ENCODE measurements at places on chromosomes 1 and 21. TPM values are rescaled to one million over a fixed set of nuclear protein-coding genes. Genes with fewer than 3 reads are reported as not detected.

DNA sequence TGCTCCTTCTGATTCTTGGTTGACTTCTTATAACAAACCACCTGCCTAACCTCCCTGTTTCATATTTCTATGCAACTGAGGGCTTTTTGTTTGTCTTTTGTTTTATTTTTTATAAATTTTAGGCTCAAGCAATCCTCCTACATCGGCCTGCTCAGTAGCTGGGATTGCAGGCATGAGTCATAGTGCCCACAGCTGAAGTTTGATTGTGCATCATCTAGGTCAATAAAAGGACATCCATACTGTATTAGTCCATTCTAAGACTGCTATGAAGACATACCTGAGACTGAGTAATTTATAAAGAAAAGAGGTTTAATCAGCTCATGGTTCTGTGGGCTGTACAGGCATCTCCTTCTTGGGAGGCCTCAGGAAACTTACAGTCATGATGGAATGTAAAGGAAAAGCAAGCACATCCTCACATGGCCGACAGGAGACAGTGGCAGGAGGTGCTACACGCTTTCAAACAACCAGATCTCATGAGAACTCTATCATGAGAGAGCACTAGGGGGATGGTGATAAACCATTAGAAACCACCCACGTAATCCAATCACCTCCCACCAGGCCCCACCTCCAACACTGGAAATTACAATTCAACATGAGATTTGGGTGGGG lies 285.0 kb downstream of the SIPA1L2 start:
- DNase-seq, result no peak

CFHR5 gene
- 0.05 TPM for polyA plus RNA-seq

GRCh38 chr1:180155182-180155682 lies 563 bp downstream of the QSOX1 start:
- no peak for DNase-seq

NPR1 gene
- 31.6 TPM for polyA plus RNA-seq

VASH2 gene
- polyA plus RNA-seq, result 1.9 TPM

MATN1 gene
- 0.24 TPM for polyA plus RNA-seq

GRCh38 chr1:76657623-76658022 lies 209.7 kb upstream of the ST6GALNAC5 start:
- no peak for DNase-seq

RHD gene
- not detected for polyA plus RNA-seq

DNA sequence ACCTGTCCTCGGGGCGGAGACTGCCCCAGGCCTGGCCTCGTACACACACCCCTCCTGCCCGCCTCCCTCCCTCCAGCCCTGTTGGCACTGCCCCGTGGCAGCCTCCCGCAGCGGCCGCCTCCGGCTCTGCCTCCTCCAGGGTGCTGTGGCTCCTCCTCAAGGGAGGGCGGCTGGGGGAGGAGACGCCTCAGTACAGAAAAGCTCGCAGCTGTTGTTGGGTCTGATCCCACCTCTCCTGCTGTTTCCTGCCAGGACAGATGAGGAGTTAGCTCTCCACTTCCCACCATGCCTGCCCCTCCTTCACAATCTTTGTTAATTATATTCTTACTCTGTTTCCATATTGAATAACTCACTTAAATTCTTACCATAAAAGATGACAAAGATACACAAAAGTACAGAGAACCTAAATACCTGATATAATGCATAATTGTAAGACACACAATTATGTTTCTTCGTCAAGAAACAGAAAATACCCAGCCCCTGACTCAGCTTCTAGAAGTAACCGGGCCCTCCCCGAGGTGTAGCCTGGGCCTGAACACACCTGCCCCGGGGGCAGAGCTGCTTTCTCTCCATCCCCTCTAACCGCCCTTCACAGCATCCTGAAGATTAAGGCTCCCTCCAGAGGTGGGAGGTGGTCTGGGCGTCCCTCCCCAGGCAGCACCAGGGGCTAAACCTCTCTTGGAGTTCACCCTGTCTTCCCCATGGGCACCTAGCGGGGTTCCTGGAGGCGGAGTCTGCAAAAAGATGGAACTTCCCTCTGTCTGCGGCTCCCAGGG lies 30.6 kb upstream of the COL6A1 start:
- no peak for DNase-seq

DNA sequence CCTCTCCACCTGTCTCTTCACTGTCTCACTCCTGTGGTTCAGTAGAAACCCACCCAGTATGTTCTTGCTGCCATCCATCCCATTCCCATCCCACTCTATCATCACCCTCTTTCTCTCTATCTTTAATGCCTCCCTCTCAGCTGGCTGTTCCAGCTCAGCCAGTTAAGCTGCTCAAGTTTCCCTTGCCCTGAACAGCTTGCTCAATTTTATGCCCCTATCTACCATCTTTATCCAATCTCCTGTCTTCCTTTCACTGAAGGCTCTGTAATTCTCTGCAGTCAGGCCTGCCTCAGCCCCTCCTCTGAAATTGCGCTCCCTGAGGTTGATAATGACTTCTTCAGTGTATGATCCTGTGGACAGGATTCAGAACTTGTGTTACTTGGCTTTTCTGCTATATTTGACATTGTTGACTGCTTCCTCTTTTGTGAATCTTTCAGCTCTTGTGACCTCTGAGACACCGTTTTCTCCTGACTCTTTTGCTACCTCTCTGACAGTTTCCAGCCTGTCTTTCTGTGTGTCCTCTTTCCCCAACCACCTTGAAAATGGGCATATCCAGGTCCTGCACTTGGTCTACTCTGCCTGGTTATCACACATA lies 13.9 kb upstream of the BCAR3 start:
- DNase-seq, result no peak

DNA sequence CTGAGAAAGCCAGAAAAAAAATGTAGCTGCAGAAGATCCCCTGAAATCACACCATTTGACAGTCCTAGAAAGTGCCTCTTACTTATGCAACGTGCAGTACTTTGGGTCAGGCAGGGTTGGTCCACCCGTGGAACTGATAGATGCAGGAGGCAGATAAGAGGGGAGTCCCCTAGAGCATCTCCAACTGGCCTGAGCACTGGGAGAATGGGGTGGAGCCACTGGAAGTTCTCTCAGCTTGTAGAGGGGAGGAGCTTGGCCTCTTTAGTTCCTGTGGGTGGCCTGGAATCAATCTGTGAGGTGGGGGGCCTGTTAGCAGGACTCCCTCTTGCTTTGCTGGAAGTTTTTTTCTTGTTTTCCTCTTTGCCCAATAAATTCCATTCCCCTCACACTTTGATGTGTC lies 335.7 kb upstream of the NCAM2 start:
- no peak for DNase-seq

DNA sequence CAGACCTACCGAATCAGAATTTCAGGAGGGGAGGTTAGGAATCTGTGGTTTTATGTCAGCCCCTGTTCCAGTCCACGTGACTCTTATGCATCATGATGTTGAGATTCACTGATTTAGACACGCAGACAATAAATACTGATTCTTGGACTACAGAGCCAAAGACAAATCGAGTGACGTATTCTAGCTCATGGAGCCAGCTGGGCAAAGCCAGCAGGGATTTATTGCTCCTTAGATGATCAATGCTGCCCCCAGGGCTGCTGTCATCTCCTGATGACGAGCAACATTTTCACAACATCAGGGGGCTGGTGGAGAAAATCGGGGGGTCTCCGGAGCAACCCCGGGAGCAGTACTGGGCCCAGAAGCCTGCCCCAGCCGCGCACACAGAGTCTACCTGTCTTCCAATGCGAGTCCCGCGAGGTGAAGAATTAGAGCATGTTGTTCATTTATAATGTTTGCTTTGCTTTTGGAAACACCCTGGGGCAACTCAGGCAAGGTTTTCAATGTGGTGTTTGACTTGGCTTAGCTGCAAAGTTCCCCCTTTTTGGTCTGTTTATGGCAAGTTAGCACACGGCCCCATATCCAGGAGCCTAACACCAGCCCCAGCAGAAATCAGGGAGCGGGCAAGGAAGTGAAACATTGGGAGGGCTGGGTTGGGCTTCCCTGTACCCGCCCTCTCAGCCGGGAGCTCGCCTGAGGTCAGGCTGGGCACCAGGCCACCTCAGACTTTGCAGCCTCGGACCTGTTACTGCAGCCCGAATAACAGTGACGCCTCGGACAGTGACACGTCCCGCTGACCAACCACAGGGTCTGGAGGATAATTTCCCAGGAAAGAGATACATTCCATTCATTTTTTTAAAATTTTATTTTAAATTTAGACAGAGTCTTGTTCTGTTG lies 19.9 kb upstream of the CLDN14 start:
- DNase-seq, result peak; percentile 15

DNA sequence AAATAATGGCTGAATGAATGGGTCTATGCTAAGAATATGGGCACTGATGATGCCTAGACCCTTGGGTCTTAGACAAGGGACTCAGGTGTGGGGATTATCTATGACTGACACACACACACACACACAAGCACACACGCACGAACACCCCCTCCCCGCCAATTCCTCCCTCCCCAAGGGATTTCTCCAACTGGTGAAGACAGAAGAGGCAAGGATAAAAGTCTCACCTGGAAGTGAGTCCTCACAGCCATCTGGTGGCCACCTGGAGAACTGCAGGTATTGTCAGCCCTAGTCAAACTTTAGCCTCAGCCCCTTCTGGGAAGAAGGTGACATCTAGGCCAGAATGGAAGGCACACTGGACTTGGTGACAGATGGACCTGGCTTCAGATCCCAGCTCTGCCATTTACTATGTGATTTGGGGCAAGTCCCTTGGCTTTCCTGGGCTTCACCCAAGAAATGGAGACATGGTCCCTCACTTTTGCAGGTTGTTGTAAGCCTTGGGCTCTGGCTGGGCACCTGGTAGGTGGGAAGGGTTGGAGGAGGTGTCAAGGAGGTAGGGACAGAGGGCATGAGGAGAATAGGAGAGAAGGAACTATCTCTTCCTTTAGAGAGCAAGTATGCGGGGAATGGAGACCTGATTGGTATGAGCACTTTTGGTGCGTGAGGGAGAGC lies 4.0 kb upstream of the GPR3 start:
- DNase-seq, result no peak

GRCh38 chr1:115136106-115136505 lies 46.8 kb upstream of the TSPAN2 start:
- no peak for DNase-seq

BTBD19 gene
- 4.3 TPM for polyA plus RNA-seq

DNA sequence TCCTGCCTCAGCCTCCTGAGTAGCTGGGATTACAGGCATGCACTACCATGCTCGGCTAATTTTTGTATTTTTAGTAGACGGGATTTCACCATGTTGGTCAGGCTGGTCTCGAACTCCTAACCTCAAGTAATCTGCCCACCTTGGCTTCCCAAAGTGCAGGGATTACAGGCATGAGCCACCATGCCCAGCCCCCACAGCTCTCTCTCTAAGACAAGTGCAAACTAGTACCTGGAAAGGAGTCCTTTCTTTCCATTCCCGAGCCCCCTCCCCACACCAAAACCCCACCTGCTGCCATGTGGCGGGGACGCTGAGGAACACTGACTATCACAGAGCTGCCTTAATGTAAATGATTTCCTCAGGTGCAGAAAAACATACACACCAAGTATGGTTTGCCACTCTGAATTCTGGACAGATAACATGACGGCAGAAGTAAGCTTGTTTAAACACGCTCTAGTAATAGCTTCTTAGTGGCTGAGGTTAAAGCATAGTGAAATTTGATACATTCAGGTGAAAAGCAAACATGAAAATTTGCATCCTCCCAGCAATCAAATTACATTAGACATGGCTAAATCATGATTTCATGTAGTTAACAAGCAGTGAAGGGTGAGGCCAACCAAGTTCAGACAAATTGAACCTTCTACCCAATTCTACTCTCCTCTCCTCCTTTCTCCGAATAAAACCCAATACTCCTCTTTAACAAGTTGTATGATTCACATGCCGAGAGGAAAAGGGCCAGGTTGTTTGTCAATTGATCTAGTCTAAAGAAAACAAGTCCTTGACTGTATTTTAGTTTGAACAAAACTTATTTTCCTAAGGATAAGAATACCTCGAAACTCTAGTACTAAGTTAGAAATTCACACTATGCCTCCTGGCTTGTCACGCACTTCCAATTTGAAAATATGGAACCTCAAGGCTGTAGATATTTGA lies 19.8 kb downstream of the ERRFI1 start:
- DNase-seq, result no peak
